Mesothelial cell of epicardium (in vitro differentiated cells): ENCODE measurements at places on chromosomes 5 and 9. TPM values are rescaled to one million over a fixed set of nuclear protein-coding genes. Genes with fewer than 3 reads are reported as not detected.
A peak's percentile ranks its signal among the peaks of the same experiment; 100 is the strongest.

GRCh38 chr5:125266106-125266505, 519.7 kb upstream of the ZNF608 start:
- no peak overlapping the region for H3K27ac ChIP-seq
- no peaks in the 10 kb centered on the region for H3K27me3 ChIP-seq
- H3K4me1 ChIP-seq: peaks cover 14% of the 10 kb centered on the region
- H3K4me3 ChIP-seq: no peak overlapping the region

DNA sequence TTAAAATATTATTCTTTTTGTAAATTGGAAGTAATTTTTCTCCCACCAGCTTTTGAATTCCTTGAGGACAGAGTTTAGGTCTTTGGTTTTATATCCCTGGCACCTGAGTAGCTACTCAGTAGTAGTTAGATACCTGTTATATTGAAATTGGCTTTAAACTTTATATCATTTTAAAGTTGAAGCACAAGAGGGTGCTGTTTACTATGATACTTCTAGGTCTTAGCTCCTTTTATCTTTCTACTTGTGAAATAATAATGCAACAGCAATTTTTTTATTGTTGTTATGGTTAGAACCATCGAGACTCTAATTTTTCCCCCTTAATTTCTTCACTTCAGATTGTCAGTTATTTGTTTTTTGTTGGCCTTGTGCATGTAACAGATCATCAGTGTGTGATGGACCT, 46.3 kb downstream of the AP3S1 start:
- H3K27ac ChIP-seq: no peak overlapping the region
- no peak for DNase-seq
- no peaks in the 10 kb centered on the region for H3K4me1 ChIP-seq
- H3K36me3 ChIP-seq: no peaks in the 10 kb centered on the region

GRCh38 chr5:114361724-114362196, at the start of gene KCNN2:
KCNN2 (plus strand) TSS chr5:114362070; CDS start chr5:114362140, 70 bp downstream.
- peak within 1 kb of the TSS; percentile 89 for H3K4me3 ChIP-seq
- peaks cover 17% of the 10 kb centered on the region for H3K4me1 ChIP-seq
- peak; percentile 64 for DNase-seq
- peak within 1 kb of the TSS; percentile 89 for H3K27ac ChIP-seq
- H3K27me3 ChIP-seq: peaks cover 54% of the 10 kb centered on the region

- no peak for DNase-seq
- H3K4me3 ChIP-seq: no peak overlapping the region
- H3K27me3 ChIP-seq: no peaks in the 10 kb centered on the region
- H3K36me3 ChIP-seq: peaks cover 1% of the 10 kb centered on the region
- H3K27ac ChIP-seq: no peak overlapping the region
Measured at GRCh38 chr5:78887384-78888118, 97.6 kb downstream of the ARSB start.

Gene ANKDD1B
- total RNA-seq: 0.95 to 1.5 TPM (median 1.1 TPM) in 3 replicates
